Uterus (tissue), 4 donors: ENCODE measurements at places on chromosomes 6 and 20. TPM values are rescaled to one million over a fixed set of nuclear protein-coding genes. Genes with fewer than 3 reads are reported as not detected.

Gene PNLDC1
- 0.69 TPM for total RNA-seq

Gene TSBP1
- total RNA-seq, result not detected

Gene SPDEF
- not detected for total RNA-seq

Gene CD109
- 26.6 TPM for total RNA-seq

Gene LSM2
- 55.8 TPM for total RNA-seq

Gene DEFB118
- total RNA-seq, result not detected

DNA sequence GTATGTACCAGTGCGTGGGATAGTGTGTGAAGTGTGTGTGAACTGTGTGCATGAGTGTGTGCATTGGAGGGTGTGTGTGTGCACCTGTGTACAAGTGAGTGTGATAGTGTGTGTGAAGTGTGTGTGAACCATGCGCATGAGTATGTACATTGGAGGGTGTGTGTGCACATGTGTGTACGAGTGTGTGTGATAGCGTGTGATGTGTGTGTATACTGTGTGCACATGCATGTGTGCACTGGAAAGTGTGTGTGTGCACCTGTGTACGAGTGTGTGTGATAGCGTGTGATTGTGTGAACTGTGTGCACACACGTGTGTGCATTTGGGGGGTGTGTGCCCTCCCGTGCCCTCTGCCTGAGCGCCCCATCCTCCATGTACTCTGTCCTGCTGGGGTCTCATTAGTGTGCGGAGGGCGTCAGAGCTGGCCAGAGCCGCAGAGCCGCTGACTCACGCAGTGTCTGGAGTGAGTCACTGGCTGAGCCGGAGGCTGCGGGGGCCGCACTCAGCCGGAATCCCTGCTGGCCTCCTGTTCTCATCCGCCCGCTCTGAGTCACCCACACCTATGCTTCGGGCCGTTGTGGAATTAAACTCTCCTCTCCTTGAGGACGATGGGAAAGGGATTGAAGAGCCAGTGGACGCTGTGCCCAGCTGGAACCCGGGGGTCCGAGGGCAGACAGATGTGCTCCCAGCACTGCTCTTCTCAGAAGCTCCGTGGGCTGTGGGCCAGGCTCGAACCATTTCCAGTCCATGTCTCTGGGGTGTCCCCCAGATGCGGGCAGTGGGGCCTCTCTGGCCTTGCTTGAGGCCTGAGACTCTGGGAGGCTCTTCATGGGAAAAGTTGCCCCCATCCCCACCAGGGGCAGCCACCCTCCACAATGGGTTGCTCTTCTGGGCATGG lies 27.3 kb upstream of the STX16 start:
- H3K27me3 ChIP-seq, result no peaks in the 10 kb centered on the region
- H3K4me1 ChIP-seq, result no peaks in the 10 kb centered on the region
- H3K36me3 ChIP-seq, result no peaks in the 10 kb centered on the region
- peak; percentile 87 for DNase-seq

DNA sequence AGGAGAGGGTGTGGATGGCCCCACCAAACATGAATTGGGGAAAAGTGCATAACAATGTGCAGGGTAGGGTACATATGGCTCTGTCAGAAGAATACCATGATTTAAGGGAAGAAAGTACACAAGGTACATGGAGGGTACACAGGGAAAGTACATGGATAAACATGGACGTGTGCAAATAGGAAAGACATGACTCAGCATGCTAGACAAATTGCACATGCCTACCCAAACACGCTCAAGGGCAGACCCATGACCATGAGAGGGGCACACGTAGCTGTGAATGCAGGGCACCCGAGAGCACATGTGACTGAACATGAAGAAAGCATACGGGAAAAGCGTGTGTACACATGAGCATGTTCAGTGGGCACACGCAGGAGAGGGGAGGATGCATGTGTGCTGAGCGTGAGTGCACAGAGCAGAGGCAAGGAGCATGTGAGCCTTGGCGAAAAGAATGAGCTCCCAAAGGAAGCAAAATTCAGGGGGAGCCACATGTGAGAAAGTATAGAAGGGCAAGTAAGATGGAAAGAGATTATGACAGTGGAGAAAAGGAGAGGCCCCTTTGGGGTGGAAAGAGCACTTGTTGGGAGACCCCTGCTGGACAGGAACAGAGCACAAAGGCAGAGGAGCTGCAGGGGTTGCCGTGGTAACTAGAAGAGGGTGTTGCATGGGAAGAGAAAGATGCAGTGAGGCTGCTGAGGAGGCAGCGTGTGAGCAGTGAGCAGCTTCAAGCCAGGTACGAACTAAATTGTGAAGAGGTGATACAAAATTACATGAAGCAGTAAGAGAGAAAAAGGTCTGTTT lies 17.8 kb downstream of the OR2H2 start:
- no peak for DNase-seq
- no peaks in the 10 kb centered on the region for H3K4me1 ChIP-seq
- H3K27me3 ChIP-seq, result no peaks in the 10 kb centered on the region
